ENCODE measurements at places on chromosomes 4 and X. TPM values are rescaled to one million over a fixed set of nuclear protein-coding genes. Genes with fewer than 3 reads are reported as not detected.

Gene SHROOM3
- 11.7 TPM for total RNA-seq

Gene FGF13
- 0.07 TPM for total RNA-seq

Gene SSX1
- total RNA-seq: not detected

Gene SERPINA7
- total RNA-seq: not detected

Gene ARSD
- 14.2 TPM for total RNA-seq

Gene MAGEA10
- total RNA-seq: 0.07 TPM

Gene BCLAF3
- 4.0 TPM for total RNA-seq

Gene KIF4A
- total RNA-seq: 27.0 TPM

Gene NHSL2
- total RNA-seq: 0.37 TPM

Gene TMSB4X
- total RNA-seq: 5,420 TPM

Gene NR3C2
- not detected for total RNA-seq

Gene SCML1
- total RNA-seq: 4.3 TPM

Gene NAA11
- total RNA-seq: not detected

Gene ADH1C
- total RNA-seq: not detected

Gene IQCM
- total RNA-seq: not detected

Gene MAGEB17
- not detected for total RNA-seq

Gene HEPH
- total RNA-seq: not detected

Gene ENPP6
- not detected for total RNA-seq

Gene POU3F4
- total RNA-seq: not detected

Gene SYNPO2
- 1.3 TPM for total RNA-seq

Gene GLUD2
- total RNA-seq: 2.6 TPM

Gene BMX
- total RNA-seq: not detected

Gene USP46
- total RNA-seq: 6.0 TPM

Gene REELD1
- not detected for total RNA-seq

Gene TMEM31
- not detected for total RNA-seq

Gene ADH7
- total RNA-seq: not detected

Gene RTL3
- not detected for total RNA-seq

Gene SOX3
- total RNA-seq: 0.07 TPM

Gene FABP2
- not detected for total RNA-seq

Gene GPRASP1
- total RNA-seq: 0.22 TPM

Gene SRPX2
- total RNA-seq: 2.7 TPM

Gene PHOX2B
- not detected for total RNA-seq

Gene TMPRSS11A
- total RNA-seq: not detected

Gene AKAP4
- total RNA-seq: not detected

Gene DTHD1
- total RNA-seq: not detected

Gene PSAPL1
- 0.33 TPM for total RNA-seq

Gene HMGB2
- total RNA-seq: 110 TPM

Gene SAT1
- 345 TPM for total RNA-seq

Gene VEGFC
- total RNA-seq: 11.9 TPM

Gene IL21
- not detected for total RNA-seq

Gene RBMXL3
- not detected for total RNA-seq

Gene TRIM61
- total RNA-seq: not detected

Gene EVC2
- 2.3 TPM for total RNA-seq

Gene SMIM10L2A
- total RNA-seq: 0.21 TPM

Gene BST1
- 17.1 TPM for total RNA-seq

Gene TCEAL7
- total RNA-seq: not detected

Gene VCX3A
- not detected for total RNA-seq

Gene HSFX2
- total RNA-seq: 0.29 TPM

Gene TCEAL6
- total RNA-seq: not detected

Gene YTHDC1
- 37.4 TPM for total RNA-seq

Gene CITED1
- 1.5 TPM for total RNA-seq

Gene MTNR1A
- 0.35 TPM for total RNA-seq

Gene NPY2R
- not detected for total RNA-seq

Gene FAM53A
- total RNA-seq: 0.95 TPM

Data from A549 treated with GW870086 at 1 μM for 4 hours (cell line).